ENCODE measurements at places on chromosomes 11 and 22.

GRCh38 chr11:83019888-83020579 is 51.7 kb downstream of the RAB30 start:
- no peak for DNase-seq

- DNase-seq: peak; percentile 67
Observed at GRCh38 chr22:32660292-32660691, 141.2 kb upstream of the TIMP3 start.

DNA sequence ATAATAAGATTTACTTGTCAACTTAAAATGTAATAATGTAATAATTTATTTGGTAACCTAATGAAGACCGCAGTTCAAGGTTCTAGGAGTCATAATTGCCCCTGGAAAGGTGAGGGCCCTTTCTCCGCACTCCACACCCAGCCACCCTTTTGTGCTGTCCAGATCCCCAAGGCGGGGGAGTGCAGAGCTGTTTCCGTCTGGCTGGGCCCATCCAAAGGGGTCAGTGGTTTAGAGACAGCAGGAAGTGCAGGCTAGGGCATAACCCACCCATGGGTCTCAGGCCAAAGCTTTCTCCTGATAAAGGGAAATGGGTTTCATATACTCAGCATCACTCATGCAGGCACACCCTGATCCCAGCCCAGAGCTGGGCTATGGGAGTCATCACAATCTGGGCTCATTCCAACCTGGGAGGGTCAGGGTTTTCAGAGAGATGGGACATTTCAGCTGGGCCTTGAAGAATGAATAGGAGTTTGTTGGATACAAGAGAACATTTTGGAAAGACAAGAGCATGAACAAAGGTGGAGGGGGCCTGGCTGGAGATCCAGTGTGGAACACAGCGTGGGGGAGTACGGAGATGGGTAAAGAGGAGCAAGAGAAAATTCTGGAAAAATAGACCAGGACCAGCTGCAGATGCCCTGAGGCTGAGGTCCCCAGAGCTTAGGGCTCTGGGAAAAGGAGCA is 432.2 kb downstream of the TBC1D22A start:
- no peak for DNase-seq

- DNase-seq: no peak
Observed at GRCh38 chr11:36380296-36381014, 84.4 kb downstream of the PRR5L start.

- DNase-seq: no peak
Observed at GRCh38 chr22:43424666-43425630, 13.1 kb downstream of the MPPED1 start.

DNA sequence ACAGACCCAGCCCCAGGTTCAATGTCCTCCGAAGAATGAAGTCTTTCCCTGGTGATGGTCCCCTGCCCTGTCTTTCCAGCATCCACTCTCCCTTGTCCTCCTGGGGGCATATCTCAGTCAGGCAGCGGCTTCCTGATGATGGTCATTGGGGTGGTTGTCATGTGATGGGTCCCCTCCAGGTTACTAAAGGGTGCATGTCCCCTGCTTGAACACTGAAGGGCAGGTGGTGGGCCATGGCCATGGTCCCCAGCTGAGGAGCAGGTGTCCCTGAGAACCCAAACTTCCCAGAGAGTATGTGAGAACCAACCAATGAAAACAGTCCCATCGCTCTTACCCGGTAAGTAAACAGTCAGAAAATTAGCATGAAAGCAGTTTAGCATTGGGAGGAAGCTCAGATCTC is 14.1 kb downstream of the APOL1 start:
- no peak for DNase-seq

DNA sequence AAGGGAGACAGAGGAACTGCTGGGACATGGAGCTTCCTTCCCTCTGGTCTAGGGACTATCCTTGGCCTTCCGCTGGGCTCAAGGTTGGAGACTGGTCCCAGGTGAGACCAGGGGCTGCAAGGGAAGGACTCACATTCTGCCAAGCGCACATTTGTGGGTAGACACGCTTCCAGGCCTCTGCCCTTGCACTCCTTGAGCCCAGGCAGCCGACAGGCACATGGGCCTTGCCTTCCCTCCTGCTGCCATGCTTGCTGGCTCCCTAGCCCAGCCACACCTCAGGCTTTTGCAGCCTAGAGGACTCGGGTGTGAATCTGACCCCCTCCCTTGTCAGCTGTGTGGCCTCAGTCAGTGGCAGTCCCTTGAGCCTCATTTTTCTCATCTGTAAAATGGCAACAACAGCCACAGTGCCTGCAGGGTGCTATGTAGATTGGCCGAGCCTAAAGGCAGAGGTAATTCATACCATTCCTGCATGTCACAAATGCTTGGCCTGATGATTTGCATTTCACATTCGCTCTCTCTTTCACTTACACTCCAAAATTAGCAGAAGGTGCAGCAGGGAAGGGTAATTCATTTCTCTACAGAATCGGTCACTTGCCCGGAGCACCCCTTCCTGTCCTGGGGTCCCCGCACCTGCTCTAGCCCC is 57.6 kb upstream of the NECTIN1 start:
- no peak for DNase-seq

- DNase-seq: no peak
Observed at GRCh38 chr11:96229354-96229977, 113.5 kb downstream of the MAML2 start.

GRCh38 chr11:19199048-19199447 is 2.7 kb downstream of the CSRP3 start:
- no peak for DNase-seq

DNA sequence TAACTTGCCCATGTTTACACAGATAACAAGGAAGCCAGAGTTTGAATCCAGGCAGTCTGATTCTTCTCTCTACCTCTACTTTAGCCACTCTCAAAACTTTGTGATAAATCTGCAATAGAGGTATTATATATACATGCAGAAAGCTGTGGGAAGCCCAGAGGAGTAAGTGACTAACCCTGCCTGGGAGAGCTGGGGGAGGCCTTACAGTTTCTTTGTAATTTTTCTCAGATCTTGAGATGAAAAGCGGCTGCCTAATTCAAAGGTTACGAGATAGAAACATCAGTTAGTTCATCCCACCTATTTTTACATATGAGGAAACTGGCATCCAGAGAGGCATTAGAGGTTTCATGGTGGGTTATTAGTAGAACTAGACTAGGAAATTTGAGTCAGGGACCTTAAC is 4.9 kb downstream of the STIM1 start:
- no peak for DNase-seq

- peak; percentile 57 for DNase-seq
Observed at GRCh38 chr11:69300120-69301060, 6.4 kb downstream of the MYEOV start.

DNA sequence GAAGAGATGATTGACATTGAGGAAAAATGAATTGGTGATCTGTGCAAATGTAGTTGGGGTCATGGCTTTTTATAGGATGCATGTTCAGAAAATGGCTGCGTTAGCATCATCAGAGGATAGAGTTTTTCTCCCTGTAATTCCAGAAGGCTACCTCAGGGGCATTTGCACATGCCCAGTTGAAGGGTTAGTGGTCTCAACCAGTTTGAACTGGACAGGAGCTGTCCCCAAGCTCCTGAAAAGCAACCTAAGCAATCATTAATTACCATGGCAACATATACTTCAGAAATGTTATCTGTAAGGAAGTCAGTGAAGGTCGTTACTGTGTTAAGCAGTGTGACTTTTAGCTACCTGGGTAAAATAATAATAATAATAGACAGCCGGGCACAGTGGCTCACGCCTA is 29.3 kb downstream of the TUG1 start:
- DNase-seq: no peak

GRCh38 chr22:30227438-30228228 is 18.9 kb downstream of the LIF start:
- DNase-seq: no peak

- no peak for DNase-seq
Observed at GRCh38 chr22:44188986-44189630, 8.4 kb downstream of the PARVG start.

DNA sequence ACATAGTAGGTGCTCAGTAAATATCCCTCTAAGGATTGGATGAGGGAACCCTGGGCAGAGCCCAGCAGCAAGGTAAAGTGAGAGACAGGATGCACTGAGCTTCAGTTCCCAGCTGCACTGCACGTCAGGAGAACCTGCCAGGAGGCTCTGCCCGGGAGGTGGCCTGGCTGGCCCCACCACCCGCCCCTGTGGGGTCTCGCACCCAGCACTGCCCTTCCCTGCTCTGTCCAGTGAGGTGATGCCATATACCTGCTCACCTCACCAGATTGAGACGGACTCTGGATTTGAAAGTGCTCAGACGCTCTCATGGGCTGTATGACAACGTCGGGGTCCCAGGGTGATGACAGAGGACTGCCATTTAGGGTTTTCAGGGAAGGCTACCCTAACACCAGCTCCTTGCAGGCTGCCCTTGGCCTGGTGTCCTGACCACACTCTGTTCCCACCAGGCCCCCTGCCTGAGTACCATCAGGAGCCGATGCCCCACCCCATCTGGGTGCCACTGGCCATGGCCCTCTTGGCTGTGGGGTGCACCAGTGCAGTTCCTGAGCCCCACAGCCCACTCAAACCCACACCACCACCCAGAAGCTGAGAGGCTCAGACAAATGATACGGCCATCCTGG is 61.7 kb upstream of the FGF3 start:
- no peak for DNase-seq

DNA sequence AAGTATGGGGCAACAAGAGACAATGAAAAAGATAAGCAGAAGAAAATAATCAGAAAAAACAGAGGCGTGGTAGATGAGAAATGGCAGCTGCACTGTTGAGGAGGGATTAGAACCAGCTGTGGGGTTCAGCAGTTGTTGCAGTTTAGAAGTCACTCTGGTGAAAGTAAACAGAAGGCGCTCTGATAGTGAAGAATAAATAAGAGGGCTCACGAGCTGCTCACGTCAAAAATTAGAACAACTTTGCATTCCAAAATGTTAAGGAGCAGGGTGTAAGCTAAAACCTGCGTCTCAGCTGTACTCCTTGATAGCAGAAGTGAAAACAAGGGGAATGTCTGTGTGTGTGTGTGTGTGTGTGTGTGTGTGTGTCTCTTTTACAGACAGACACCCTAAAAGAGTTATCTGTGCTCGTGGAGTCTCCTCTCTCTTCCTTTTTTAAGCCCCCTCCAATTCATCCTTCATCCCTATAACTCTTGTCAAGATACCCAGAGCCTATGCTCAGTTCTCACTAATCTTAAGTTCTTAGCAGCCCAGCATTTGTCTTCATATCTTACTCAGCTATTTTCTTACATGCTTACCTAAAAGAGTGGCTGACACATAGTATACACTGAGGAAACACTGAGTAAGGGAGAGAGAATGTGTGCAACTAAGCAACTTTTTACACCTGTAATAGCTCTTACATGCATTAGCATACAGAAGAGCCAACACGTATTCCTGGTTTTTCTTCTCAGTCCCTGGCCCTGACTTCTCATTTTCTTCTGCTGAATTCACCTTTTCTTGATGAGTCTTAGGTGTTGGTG is 8.9 kb downstream of the TTC17 start:
- DNase-seq: no peak

GRCh38 chr11:73968356-73968966 is 14.2 kb downstream of the UCP2 start:
- no peak for DNase-seq

GRCh38 chr11:46675288-46675851 is 25.0 kb downstream of the ARHGAP1 start:
- DNase-seq: no peak

GRCh38 chr22:44882226-44882905 is 127.4 kb downstream of the PHF21B start:
- no peak for DNase-seq

DNA sequence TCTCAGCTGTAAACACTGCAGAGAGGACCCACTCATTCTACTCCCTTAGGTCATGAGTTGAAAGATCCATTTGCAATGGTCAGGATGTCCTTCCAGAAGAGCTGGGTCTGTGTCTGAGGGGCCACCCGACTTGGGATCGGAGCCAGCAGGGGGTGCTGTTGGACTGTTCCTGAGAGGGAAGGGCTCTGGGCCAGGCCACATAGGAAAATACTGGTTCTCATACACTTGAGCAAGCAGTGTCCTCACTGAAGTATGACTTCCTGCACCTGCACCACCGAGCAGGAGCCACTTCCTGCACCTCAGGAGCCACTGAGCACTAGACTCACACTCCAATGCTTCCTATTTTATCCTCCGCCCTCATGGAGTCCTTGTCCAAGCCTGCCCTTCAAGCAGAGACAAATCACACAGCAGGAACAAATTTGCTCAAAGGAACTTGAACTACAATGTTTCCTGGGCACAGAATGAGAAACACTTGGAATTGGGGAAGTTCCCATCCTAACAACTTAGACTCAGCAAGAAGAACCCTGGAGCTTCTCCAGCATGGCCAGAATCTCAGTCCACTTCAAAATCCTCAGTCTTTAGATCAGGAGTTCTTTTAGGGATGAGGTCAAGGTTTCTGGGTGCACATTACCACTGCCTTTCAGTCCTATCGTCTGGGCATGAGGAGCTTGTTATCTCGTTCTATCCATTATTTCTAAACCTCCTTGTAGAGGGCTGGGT is 36.6 kb upstream of the VPREB1 start:
- peak; percentile 65 for DNase-seq

- no peak for DNase-seq
Observed at GRCh38 chr22:22424956-22425355, 83.6 kb downstream of the ZNF280B start.

- DNase-seq: no peak
Observed at GRCh38 chr11:67498544-67498972, 6.6 kb downstream of the PITPNM1 start.

DNA sequence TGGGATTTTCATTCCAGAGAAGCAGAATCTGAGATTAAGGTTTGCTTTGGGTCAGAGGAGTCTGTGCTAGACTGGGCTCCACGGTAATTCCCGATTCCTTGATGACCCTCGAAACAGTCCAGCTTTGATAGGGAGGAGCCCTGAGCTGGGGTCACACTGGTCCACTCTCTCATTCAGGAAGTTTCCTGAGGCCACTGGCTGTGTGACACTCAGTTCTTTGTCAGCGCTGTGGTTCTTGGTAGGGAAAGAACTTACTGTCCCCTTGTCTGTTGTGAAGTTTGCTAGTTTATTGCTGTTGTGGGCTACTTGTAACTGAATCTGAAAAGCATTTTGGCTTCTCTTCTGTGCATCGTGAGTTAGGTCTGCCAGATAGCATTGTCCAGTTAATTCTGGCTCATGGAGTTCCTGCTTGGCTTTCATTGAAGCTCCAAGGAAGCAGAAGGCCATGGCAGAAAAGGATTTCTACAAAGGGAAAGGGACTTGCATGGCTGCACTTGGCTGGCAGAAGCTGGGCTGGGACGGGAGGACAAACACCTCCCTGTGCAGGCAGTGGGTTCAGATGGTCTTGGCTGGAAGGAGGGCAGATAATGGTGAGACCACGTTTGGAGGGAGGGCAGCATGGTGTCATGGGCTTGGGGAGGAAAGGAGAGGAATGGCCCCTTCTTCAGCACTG is 23.3 kb downstream of the BCR start:
- DNase-seq: no peak

GRCh38 chr11:61295596-61295926 is 445 bp upstream of the VWCE start:
- no peak for DNase-seq

DNA sequence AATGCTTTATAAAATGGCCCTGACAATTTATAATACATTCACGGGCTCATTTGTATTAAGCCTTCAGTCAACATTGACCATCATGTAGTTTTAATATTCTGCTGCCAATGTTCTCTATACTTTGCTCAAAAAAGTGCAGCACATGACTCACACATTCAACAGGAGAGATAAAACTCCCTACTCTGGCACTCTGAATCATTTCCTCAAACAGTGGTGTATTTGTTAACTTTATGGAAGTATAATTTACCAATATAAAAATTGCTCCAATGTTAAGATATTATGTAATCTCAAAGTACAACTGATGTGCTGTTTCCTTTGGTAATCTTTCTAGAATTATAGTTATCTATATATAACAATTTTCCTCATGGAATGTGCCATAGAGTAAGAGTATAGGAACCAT is 39.9 kb downstream of the MAML2 start:
- DNase-seq: no peak

Measured in SW480 (cell line).